Osteocyte (in vitro differentiated cells): ENCODE measurements at places on chromosomes 12 and 14.

DNA sequence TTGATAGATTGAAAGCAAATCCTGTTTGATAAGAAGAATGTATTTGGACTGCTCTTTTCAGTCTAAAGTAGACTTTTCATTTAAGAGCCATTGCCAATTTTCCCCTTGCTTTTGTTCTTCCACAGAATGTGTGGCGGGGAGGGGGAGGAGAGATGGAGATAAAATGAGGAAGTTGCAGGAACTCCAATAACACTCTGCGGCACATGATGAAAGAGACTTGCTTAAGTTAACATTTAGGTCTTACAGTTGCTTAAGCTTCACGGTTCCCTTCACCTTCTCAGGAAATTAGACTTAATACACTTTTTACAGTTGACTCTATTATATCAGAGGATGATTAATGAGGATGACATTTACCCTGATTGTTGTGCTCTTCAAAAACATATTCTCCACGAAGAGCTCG lies 537.3 kb downstream of the TMTC2 start:
- H3K36me3 ChIP-seq: no peaks in the 10 kb centered on the region
- H3K27ac ChIP-seq: no peak overlapping the region

DNA sequence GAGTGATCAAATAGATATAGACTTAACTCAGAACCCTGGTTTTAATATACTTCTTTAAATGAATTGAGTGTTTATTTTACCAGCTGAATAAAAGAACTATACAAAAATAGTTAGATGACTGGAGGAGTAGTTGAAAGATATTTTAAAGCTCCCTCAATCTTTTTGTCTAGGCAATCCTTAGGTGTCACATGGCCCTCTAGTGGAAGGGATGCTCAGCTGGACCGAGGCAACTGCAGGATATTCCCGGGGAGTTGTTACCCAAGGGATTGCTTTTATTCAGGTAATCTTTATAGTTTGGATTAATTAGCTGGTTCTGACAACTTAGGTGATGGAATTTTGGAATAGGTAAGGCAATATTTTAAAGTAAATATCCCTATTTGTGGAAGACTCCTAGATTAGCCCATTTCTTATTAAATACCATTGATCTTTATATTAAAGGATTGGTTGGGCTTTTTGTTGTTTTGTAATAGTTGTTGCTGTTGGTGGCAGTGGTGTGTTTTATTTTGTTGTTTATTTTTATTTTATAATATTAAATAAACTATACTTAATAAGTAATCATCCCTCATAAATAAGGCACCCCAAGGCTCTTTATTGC lies 57.1 kb downstream of the ZDHHC17 start:
- peaks cover 21% of the 10 kb centered on the region for H3K36me3 ChIP-seq
- no peak for DNase-seq
- H3K27ac ChIP-seq: no peak overlapping the region
- H3K4me3 ChIP-seq: no peak overlapping the region
- no peaks in the 10 kb centered on the region for H3K27me3 ChIP-seq
- peaks cover 4% of the 10 kb centered on the region for H3K4me1 ChIP-seq

- no peak overlapping the region for H3K27ac ChIP-seq
- no peaks in the 10 kb centered on the region for H3K27me3 ChIP-seq
- no peaks in the 10 kb centered on the region for H3K36me3 ChIP-seq
- DNase-seq: no peak
- no peak overlapping the region for H3K4me3 ChIP-seq
These were observed 10.3 kb upstream of the ELK3 start for GRCh38 chr12:96183734-96184370.

DNA sequence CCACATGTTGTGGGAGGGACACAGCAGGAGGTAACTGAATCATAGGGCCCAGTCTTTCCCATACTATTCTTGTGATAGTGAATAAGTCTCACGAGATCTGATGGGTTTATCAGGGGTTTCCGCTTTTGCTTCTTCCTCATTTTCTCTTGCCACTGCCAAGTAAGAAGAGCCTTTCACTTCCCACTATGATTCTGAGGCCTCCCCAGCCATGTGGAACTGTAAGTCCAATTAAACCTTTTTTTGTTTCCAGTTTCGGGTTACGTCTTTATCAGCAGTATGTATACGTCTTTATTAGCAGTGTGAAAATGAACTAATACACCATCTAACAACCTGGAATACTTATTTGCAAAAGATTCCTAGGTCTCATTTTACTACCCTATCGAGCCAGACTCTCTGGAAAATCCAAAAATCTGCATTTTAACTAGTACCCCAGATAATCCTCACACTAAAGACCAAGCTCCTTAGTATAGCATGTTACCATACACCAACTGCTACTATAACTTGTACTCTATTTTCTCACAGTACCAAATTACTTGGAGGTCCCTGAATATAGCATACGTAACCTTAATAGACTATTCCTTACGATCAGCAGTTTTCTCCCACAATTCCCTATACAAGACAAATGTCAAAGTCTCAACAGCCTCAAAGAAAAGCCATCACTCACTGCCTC lies 11.5 kb downstream of the GTF2A1 start:
- H3K4me1 ChIP-seq: peaks cover 6% of the 10 kb centered on the region
- DNase-seq: no peak
- no peaks in the 10 kb centered on the region for H3K27me3 ChIP-seq
- peaks cover 53% of the 10 kb centered on the region for H3K36me3 ChIP-seq
- H3K4me3 ChIP-seq: no peak overlapping the region

- no peaks in the 10 kb centered on the region for H3K4me1 ChIP-seq
- no peaks in the 10 kb centered on the region for H3K27me3 ChIP-seq
- DNase-seq: no peak
These were observed 211.5 kb upstream of the C14orf180 start for GRCh38 chr14:104367866-104368750.

DNA sequence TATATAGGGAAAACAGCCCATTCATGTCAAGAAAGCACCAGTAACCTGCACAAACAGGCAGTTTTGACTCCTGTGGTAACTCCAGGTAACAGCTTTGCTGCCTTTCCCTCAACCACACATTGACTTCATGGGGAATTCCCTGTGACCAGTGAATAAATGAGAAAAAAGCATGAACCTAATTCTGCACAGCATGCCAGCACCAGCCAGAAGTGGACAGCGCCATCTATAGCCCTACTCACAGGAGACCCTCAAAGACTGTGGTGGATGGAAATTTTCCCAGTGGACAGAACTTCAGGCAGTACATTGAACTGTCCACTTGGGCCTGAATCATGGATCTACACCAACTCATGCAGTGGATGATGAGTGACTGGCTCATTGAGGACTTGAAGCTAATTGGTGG lies 152.1 kb downstream of the SLC8A3 start:
- H3K27ac ChIP-seq: no peak overlapping the region
- no peaks in the 10 kb centered on the region for H3K4me1 ChIP-seq
- no peak overlapping the region for H3K4me3 ChIP-seq

DNA sequence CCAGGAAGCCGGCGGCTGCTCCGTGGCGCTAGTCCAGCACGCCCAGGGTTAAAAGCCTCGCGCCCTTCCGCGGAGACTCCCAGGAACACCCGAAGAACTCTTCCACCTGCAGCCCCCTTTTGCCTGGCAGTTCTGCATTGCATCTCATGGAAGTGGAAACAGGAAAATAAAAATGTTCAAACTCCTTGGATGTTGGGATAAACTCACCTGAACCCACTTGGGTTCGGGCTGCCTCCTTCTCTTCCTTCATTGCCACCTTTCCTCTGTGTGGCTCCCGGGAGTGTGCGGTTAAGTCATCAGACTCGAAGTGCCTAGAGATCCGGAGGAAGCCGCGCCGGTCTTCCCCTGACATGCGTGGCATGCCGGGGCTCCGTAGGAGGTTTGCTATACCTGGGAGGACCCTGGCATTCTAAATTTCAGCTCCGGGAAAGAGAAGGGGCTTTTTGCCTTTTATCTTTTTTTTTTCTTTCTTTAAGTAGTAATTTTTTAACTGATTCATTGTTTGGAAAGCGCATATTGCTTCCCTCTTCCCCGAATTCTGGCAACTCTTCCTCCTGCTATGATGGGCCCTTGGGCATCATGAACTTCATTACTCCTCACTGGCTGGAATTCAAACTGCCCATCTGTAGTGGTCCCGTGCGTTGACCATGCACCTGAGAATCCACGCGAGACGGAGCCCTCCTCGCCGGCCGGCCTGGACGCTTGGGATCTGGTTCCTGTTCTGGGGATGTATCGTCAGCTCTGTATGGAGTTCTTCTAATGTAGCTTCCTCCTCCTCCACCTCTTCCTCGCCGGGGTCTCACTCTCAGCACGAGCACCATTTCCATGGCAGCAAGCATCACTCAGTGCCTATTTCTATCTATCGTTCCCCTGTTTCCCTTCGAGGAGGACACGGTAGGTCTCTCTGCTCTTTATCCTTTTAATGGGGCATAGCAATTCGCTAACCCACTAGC lies 931.4 kb downstream of the DIO2 start:
- H3K4me1 ChIP-seq: peaks cover 57% of the 10 kb centered on the region
- peak overlapping the region; percentile 70 for H3K27ac ChIP-seq
- H3K36me3 ChIP-seq: peaks cover 3% of the 10 kb centered on the region
- H3K4me3 ChIP-seq: peak overlapping the region; percentile 97
- DNase-seq: no peak

- no peak overlapping the region for H3K27ac ChIP-seq
- H3K4me1 ChIP-seq: no peaks in the 10 kb centered on the region
- H3K4me3 ChIP-seq: no peak overlapping the region
- no peaks in the 10 kb centered on the region for H3K36me3 ChIP-seq
- peaks cover 44% of the 10 kb centered on the region for H3K27me3 ChIP-seq
- DNase-seq: no peak
These were observed 5.2 kb downstream of the KRT84 start for GRCh38 chr12:52380271-52380694.

DNA sequence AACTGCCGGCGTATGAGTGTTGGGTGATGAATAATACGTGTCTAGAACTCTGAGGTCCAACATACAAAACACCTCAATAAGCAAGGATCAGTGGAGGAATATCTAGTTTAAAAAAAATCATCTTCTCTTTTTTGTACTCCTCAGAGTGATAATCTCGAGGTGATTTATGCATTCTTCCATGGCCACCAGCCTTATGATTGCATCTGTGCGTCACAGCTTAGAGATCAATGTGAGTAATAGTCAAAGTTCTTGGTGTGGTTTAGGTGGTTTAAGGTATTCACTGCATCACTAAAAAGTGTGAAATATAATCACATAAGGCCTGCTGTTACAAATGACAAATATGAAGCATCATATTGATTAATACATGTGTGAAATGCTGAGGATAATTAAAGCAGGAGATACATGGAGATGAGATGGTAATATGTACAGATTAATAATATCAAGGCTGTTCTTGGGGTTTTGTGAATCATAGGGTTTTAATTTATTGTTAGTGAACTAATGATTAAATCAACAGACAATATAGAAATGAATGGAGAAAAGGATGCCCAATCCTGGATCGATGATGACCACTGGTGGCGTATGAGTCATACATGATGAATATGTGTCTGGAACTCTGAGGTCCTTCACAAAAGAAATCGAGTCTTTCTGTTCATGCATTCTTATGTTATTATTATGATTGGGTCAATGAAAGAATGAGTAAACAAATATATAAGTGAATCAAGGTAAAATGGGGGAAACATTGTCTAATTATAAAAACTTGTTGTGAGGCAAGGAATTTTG lies 68.8 kb upstream of the RTL1 start:
- DNase-seq: no peak
- no peak overlapping the region for H3K27ac ChIP-seq
- no peaks in the 10 kb centered on the region for H3K27me3 ChIP-seq
- H3K4me3 ChIP-seq: no peak overlapping the region

- H3K4me3 ChIP-seq: no peak overlapping the region
- H3K27me3 ChIP-seq: no peaks in the 10 kb centered on the region
- DNase-seq: no peak
These were observed 286.7 kb downstream of the ZFP36L1 start for GRCh38 chr14:68506021-68506644.

DNA sequence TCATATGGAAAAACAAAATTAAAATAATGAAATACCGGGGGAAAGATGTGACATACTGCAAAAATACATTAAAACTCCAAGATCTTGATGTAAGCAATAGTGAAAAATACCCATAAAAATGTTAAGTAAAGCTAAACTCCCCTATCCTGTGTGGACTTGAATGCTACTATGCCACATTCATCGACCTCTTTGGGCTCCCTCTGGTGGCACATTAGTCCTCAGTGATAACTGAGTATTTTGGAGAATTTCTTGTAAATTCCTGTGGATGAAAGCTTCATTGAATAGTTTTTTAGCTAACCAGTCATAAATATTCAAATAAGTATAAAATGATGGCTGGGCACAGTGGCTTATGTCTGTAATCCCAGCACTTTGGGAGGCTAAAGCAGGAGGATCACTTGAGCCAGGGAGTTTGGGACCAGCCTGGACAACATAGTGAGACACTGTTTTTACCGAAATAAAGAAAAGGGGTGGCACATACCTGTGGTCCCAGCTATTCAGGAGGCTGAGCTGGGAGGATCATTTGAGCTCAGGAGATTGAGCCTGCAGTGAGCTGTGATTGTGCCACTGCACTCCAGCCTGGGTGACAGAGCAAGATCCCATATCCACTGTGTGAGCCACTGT lies 42.4 kb upstream of the SGPP1 start:
- no peaks in the 10 kb centered on the region for H3K36me3 ChIP-seq
- DNase-seq: no peak
- peaks cover 4% of the 10 kb centered on the region for H3K27me3 ChIP-seq
- no peak overlapping the region for H3K27ac ChIP-seq

DNA sequence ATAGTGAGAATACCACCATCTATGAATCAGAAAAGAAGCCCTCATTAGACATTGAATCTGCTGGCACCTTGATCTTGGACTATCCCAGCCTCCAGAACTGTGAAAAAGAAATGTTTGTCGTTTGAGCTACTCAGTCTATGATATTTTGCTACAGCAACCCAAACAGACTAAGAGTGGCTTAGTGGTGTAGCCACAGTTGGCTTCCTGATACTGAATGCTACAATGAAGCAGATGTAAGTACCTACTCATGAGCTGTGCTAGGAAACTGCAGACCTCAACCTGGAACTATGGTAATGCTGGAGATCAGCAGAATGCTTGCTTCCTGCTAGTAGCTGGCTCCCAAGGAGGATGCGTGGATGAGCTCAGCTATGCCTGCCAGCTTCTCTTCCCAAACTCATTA lies 268.6 kb upstream of the CRY1 start:
- H3K27ac ChIP-seq: no peak overlapping the region
- no peaks in the 10 kb centered on the region for H3K36me3 ChIP-seq
- H3K4me1 ChIP-seq: no peaks in the 10 kb centered on the region
- DNase-seq: no peak
- H3K27me3 ChIP-seq: peaks cover 10% of the 10 kb centered on the region

- no peak for DNase-seq
- no peaks in the 10 kb centered on the region for H3K4me1 ChIP-seq
- H3K27ac ChIP-seq: no peak overlapping the region
- no peak overlapping the region for H3K4me3 ChIP-seq
- H3K36me3 ChIP-seq: no peaks in the 10 kb centered on the region
- peaks cover 2% of the 10 kb centered on the region for H3K27me3 ChIP-seq
These were observed 70.0 kb downstream of the TTC6 start for GRCh38 chr14:37665479-37665878.
